GM23338 (cell line): ENCODE measurements at places on chromosomes 12 and 14. TPM values are rescaled to one million over a fixed set of nuclear protein-coding genes. Genes with fewer than 3 reads are reported as not detected.

Gene TNFAIP2
- 9.8 and 14.1 TPM in 2 replicates for total RNA-seq

Gene GLT8D2
- total RNA-seq: 3.2 and 8.5 TPM in 2 replicates

Gene AQP6
- not detected in 2 replicates for total RNA-seq

Gene MAP4K5
- total RNA-seq: 67.5 and 71.4 TPM in 2 replicates

Gene DIO3
- 0.28 TPM in 1 of 2 replicates, not detected in the other for total RNA-seq

Gene SOCS2
- total RNA-seq: 20.0 and 32.4 TPM in 2 replicates

Gene CISTR
- not detected in 2 replicates for total RNA-seq
